ENCODE measurements at places on chromosomes 1 and 21. TPM values are rescaled to one million over a fixed set of nuclear protein-coding genes. Genes with fewer than 3 reads are reported as not detected.

The DISP1 gene
- 6.8 TPM for total RNA-seq

The PLA2G5 gene
- not detected for total RNA-seq

DNA sequence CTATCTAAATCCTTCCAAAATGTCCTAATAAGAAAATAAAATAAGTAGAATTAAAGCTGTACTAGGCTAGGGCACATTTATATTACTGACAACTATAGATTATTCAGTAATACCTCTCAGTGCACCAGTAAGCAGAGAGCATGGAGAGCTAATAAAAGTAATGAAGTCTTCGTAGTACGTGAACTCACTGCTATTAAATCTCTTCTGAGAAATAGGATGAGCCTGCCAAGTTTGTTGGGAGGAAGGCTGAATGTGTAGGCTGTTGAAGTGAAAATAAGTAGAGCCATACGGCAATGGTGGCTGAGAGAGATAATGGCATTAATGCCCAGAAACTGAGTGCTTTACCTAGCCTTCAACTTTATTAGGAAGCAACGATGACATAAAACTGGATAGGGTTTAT is 73.9 kb upstream of the NR5A2 start:
- no peak for DNase-seq

- DNase-seq = peak; percentile 60
Measured at GRCh38 chr1:223811634-223812101, 34.1 kb downstream of the TP53BP2 start.

DNA sequence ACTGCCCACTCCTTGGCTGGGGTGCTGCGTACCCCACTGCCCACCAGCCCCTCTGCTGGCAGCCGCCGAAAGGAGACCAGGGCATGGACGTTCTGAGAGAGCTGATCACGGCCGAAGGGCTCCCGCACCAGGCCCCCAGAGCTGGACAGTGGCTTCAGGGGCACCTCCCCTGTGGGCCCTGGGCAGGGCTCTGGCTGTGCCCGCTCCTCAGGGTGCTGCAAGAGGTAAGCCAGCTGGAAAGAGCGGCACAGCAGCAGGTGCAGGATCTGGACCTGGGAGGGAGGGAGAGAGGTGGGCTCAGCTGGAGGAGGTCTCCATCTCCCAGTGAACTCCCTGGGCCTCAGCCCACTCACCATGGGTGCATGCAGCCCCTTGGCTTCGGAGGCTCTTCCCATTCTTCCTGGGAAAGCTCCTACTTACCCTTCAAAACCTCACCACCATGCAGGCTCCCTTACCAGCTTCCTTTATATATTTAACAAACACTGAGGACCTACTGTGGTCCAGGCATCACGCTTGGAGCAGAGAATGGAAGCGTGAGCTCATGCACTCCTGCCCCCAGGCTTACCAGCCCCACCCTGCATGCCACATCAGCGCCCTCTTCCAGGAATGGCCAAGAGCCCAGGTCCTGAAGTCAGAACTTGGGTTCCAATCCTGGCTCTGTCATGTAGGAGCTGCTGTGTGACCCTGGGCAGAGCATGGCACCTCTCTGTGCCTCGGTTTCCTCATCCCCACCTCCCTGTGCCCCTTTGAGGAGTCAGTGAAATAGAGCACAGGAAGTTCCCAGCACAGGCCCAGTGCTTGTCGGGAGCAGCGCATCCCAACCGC is 6.8 kb upstream of the KIF17 start:
- DNase-seq = no peak
